ENCODE measurements at places on chromosomes 3 and 15.

- DNase-seq, result no peak
These were observed 118.8 kb upstream of the ADPGK start for GRCh38 chr15:72902245-72902918.

- DNase-seq, result no peak
These were observed 9.5 kb downstream of the EDEM1 start for GRCh38 chr3:5197022-5197421.

- DNase-seq, result no peak
These were observed 12.8 kb downstream of the LRRC28 start for GRCh38 chr15:99264125-99264524.

GRCh38 chr3:27561576-27561975 is 77.4 kb upstream of the SLC4A7 start:
- DNase-seq, result no peak

DNA sequence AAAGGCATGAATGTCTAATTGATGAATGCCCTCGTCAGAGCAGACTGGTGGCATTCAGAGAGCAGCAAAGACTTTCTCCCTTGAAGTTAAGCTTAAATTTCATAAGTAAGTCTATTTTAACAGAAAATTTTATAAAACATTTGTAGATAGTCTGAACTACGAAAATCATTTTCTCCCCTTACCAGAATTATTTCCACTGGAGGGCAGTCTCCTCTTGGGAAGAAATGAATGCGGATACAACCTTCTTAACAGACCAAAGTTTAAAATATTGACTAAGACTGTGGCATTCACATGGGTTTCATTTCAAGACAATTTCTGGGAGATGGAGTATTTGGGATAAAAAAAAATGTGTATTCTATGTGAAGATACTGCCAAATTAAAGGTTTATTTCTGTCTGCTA is 669.0 kb downstream of the FHIT start:
- no peak for DNase-seq

GRCh38 chr15:69414701-69415167 is 585 bp downstream of the KIF23 start:
- no peak for DNase-seq

DNA sequence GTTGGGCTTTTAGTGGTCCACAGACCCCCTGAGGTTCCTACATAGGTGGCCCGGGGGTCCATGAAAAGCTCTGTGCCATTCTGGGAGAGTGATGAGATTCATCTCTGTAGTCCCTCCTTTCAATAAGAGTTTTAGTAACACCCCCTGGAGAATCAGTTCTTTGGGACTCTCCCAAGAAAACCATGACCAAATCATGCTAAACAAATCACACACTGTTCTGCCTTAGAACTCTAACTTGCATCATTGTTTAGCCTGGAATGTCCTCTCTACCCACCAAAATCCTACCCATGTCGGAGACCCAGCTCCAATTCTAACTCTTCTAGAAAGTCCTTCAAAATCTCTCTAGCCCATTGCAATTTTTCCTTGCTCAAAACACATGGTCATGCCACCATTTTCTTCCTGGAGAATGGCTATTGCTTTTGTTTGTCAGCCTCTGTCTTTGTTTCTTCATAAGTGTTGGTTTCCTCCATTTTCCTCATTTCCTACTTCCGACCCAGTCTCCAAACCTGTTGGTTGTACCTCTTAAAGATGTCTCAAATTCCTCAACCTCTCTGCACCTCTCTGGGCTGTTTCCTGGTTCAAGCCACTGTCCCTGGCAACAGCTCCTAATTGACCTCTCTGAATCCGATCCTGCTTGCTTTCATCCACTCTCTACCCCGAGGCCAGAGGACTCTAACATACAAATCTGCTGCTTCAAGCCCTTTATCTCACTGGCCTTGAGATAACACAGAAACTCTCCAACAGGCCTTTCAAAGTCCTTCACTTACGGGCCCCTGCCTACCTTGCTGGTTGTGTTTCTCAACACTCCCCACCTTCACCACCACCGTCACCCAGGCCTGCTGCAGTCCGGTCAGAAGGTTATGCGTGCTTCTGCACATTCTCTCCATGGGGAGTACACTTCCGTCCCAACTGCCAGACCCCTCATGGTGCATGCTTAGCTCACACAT is 23.7 kb downstream of the CYP19A1 start:
- DNase-seq, result no peak

DNA sequence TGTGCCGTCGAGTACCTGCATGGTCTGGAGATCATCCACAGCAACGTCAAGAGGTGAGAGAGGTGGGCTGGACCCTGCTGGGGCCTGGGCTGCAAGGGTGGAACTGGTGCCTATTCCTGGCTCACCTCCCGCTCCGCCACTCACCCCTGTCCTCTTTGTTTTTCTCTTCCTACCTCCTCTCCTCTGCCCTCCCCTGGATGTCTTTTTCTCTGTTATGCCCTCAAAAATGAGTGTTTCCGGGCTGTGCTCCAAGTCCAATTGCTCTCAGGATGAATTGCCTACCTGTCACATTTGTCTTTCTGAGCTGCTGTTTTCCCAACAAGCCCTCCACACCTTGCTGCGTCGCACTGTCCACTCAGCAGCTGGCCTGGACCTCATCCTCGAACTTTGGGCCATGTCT is 28.5 kb upstream of the TATDN2 start:
- no peak for DNase-seq

DNA sequence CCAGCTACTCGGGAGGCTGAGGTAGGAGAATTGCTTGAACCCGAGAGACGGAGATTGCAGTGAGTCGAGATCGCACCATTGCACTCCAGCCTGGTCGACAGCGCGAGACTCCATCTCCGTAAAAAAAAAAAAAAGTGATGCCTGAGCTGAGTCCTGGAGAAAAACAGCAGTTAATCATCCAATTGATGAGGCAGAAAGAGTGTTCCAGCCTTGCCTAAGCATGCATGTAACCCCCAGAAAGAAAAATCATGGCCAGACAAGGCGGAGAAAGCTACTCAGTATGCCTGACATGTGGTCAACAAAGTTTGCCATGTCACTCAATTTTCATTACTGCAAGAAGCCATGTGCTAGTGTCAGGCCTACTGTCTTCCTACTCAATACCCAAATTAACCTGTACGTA is 593.1 kb upstream of the MDFIC2 start:
- DNase-seq, result no peak

GRCh38 chr3:14410503-14411165 is 8.2 kb downstream of the SLC6A6 start:
- no peak for DNase-seq

DNA sequence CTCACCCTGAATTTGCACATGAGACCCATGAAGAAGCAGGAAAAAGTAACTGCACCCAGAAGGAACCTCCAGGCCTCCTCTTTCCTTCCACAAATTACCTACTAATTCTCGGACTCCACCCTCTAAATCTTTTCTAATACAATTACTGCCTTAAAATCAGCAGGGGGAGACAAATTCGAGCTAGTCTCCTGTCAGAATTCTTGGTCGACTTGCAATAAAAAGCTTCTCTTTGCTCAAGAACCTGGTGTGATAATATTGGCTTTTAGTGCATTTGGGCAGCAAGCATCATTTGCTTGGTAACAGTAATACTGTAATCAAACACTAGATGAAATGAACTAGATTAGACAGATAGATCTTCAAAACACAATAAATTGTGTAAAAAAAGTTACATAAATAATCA is 281.9 kb downstream of the RAP2B start:
- no peak for DNase-seq

DNA sequence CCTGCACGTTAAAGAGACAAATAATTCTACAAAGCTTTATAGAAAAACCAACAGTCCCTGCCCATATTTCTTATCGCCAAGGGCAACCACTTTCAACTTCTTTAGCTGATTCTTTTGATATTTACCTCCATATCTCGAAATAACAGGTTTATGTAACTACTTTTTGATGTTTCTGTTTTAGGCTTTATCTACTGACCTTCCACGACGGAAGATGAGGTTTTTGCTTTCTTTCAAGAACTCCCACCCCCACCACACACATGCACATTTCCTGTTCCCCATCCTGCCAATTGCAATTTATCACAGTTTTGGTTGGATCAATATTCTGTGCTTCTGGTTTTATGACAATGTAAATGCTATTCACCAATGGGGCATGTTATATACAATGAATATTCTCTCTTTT is 330.4 kb upstream of the ICE2 start:
- DNase-seq, result peak; percentile 58

DNA sequence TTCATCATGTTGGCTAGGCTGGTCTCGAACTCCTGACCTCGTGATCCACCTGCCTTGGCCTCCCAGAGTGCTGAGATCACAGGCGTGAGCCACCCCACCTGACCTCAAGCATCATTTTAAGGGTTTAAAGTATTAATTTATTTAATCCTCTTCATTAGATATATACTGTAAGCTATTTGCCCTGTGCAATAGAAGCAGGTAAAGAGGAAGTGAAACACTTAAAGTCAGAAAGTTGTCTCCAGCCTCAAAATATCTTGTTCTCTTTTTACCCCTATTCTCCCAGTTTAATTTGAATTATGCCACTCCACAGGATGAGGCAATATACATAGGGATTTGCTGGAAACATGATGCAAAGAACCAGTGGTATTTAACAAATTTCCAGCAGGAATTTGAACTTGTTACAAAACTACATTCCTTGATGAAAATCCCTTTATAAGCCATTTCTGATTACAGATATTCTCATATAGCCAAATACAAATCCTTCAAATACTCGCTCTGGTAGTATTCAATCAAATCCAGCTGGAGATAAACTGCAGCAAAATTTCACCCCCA is 2.0 kb downstream of the NDUFB5 start:
- no peak for DNase-seq

GRCh38 chr3:177764933-177765332 is 567.7 kb upstream of the TBL1XR1 start:
- DNase-seq, result no peak

- no peak for DNase-seq
These were observed 73.0 kb downstream of the COL8A1 start for GRCh38 chr3:99711351-99711750.

- DNase-seq, result no peak
These were observed 86.7 kb downstream of the VGLL4 start for GRCh38 chr3:11556851-11557644.

Measured in CD4-positive, alpha-beta T cell (primary cell).